Dermis microvascular lymphatic vessel endothelial cell (primary cell): ENCODE measurements at places on chromosomes 13 and 19.

DNA sequence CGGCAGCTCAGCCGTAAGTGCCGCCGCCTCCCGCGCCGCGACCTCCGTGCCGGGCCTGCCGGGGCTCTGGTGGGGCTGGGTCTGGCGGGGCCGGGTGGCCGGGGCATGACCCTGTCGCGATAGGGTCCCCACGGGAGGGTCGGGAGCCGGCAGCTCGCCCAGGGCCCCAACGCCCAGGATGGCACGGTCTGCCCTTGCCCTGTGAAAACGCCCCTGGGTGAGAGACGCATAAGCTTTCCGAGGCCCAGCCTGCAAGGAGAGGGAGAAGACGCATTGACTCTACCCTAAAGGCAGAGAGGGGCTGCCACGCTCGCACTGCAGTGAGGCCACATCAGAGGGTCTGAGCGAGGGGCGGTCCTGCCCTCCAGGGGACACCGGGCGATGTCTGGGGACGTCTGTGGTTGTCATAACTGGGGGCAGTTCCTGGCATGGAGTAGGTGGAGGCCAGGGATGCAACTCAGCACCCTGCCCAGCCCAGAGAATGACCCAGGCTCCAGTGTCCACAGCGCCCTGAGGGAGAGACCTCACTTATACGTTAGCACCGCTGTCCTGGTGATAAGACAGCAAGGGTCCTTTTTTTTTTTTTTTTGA lies 539 bp downstream of the ZNF554 start:
- no peak for DNase-seq

GRCh38 chr19:2461751-2462634 lies 5.2 kb upstream of the LMNB2 start:
- DNase-seq: no peak

DNA sequence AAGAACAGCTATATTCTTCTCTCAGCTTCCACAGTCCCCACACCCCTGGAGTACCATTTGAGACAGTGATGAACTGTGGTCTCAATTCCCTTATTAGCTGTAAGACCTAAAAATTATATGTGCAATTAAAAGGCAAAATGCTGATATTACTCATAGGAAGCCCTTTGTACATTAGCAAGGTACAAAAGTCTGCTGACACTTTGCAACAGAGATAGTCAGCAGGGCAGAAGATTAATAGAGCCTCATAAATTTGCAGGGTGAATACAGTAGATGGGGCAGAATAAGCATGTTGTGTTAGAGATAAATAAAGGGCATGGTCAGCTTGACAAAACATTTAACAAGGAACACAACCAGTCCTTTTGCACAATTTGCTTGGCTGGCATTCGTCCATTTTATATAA lies 210.0 kb upstream of the OBI1 start:
- no peak for DNase-seq

GRCh38 chr19:14530506-14530905 lies 1.1 kb downstream of the TECR start:
- no peak for DNase-seq

GRCh38 chr13:20721454-20722357 lies 18.2 kb downstream of the IL17D start:
- DNase-seq: peak; percentile 68

DNA sequence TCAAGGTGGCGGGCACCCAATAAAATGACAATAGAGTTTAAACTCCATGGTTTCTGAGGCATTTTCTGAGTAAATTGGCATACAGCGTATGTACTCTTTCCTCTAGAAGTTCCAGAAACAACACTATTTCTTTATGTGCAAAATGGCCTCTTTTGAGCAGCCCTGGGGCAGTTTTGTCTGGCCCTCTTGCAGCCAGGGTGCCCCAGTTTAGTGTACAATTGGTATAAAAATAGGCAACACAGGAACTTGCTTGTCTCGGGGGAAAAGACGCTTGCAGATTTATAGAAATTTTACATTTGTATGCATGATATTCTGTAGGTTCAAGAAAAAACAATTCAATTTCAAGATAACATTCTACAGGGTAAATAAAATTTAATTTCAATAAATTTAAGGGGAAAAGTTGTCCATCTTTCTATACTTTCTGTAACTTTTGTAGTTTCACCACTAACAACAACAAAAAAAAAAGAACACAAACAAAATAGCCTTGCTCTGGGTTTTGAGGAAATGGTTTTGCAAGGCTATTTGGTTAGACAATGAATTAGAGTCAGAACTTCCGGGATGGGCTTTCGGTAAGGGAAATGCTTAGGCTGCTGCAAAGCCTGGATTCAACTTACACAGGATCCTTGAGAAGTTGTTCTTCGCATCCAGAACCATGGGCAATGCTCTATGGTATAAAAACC lies 45.3 kb downstream of the LRCH1 start:
- DNase-seq: peak; percentile 51

DNA sequence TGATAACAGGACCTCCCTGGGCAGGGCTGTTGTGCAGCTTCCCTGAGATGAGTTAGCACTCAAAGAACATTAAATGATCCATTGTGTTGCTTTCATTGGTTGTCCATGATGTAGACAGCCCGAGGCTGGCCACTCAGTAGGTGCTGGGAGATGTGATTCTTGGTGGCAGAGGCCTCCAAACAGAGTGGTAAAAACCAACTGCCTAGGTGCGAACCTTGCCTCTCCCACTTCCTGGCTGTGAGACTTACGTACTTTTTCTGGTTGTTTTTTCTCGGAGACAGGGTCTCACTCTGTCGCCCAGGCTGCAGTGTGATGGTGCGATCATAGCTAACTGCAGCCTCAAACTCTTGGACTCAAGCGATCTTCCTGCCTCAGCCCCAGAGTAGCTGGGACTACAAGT lies 6.2 kb downstream of the SARS2 start:
- DNase-seq: no peak

DNA sequence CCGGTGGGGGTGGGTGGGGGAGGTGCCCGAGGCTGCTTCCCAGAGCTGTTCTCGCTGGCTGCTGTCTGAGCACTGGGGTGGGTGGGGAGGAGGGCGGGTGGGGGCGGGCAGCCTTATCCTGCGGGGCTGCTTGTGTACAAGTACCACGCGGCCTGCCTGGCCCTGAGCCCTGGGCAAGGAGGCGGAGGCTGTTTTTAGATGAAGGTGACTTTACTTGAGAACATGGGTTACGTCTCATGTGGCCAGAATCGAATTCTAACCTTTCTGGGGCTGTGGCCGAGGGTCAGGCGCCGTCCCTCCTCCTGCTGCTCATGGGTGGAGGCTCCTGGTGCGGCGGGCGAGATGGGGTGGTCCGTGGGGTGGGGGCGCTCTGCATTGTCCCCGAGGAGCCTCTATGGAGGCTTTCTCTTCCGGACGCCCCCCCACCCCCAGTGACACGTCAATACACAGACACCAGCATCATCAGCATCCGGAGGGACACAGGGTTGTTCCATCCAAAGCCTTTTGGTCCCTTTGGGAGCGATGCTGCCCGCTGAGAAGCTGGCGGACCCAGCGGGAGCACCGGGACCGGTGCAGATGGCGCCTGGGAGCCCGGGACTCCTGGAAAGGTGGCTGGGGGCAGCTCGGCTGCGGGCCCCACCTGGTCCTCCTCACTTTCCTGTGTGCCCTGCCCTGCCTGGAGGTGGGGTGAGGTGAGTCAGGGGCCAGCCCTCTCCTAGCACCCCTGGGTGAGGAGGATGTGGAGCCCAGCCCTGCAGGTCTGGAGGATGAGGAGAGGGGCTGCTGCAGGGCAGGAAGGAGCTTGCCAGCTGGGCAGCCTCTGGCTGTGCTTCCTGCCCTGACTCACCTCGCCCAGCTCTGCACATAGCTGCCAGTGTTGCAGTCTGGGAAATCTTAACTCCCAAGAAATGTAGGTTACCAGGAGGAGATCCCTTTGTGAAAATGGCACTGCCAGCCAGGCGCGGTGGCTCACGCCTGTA lies 3.4 kb downstream of the BSG start:
- DNase-seq: no peak

DNA sequence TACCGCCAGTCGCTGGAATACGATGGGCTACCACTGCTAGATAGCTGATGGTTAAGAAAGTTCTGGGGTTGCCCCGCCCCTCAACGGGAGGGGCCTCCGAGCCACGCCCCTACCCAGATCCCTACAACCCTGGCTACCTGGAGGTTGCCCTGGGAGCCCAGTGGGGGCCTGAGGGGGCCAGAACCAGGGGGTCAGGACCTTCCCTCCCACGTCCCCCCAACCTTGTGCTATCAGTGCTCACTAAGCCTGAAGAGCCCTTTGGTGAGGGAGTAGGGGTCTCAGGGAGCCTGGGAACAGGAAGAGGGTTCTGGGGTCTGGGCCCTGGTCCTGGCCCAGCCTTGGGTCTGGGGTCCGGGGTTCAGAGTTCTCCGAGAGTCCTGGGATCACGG lies 8.9 kb downstream of the OCEL1 start:
- DNase-seq: no peak

GRCh38 chr13:94860981-94861407 lies 148.6 kb upstream of the SOX21 start:
- DNase-seq: peak; percentile 91

GRCh38 chr19:4702764-4703163 lies 20.9 kb downstream of the DPP9 start:
- DNase-seq: no peak

DNA sequence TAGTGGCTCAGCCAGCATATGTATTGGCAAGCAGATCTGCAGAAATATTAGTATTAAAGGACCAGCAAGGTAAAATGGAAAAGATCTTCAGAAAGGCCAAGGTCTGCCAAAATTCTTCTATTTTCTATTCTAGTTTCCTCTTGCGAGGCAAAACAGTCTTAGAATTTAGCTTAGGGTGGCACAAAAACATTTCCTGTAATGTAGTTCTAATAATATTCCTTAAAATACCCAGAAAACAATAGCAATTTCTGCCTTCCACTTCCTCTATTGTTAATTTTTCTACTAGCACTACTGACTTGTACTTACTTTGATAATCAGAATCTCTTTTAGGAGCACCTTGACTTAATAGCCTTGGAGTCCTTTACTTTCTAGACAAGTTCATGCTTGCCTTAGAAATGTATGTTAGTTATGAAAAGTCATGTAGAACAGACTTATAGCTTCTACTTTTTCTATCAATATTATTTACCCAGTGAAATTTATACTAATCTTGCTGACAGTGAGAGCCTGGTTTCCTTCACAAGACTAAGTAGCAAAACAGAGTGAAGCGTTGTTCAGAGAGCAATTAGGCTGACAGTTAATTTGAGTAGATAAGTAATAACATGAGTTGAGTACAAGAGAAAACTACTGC lies 23.9 kb upstream of the LPAR6 start:
- peak; percentile 13 for DNase-seq

DNA sequence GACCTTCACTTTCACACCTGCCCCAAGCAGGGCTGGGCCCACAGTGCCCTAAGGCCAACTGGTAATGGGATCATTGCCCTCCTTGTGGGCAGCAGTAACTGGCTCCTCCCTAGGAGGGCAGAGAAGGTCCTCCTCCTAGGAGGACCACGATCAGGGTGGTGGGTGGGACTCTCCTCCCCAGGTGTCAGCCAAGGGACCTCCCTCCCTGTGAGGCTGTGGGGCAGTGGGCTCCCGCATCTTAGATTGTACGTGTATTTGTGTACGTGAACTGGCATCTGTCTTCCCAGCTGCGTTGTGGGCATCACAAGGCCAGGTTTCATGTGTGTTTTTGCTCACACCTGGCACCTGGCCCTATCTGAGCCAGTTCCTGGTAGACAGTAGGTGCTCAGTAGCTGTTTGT lies 111.8 kb downstream of the SOX1 start:
- DNase-seq: no peak

DNA sequence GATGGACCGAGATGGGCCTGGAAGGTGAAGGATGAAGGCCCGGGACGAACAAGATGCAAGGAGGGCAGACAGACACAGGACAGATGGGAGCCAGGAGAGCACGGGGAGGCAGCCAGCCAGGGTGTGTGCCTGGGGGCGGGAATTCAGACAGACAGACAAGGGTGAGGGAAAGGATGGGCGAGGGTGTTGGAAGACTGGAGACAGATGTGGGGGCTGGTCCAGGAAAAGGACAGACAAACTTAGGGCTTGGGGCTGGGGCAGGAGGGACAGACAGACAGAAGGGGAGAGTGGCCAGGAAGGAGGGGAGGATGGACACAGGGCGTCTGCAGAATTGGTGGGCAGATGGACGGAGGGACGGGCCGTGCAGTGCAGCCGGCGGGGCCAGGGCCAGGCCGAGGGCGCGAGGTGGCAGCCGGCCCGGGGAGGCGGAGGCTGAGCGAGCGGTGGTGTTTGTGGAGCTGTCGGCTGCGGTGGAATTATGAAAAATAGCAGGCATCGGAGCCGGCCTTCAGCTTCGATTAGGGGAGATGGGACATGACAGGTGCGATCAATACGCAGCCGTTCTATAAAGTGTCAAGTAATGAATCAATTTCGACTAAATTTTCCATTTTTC lies 4.6 kb upstream of the ERFL start:
- DNase-seq: no peak

- no peak for DNase-seq
Measured at GRCh38 chr19:22026687-22027086, 15.9 kb upstream of the ZNF208 start.

GRCh38 chr19:45571457-45572220 lies 13.0 kb downstream of the OPA3 start:
- DNase-seq: no peak

GRCh38 chr19:33029746-33030303 lies 34.9 kb downstream of the RHPN2 start:
- DNase-seq: no peak

GRCh38 chr19:10288662-10289166 lies 1.0 kb upstream of the ICAM5 start:
- peak; percentile 66 for DNase-seq
